ENCODE measurements at places on chromosomes 4 and X.

GRCh38 chr4:149699642-149700041 lies 116.0 kb downstream of the IQCM start:
- DNase-seq = no peak

DNA sequence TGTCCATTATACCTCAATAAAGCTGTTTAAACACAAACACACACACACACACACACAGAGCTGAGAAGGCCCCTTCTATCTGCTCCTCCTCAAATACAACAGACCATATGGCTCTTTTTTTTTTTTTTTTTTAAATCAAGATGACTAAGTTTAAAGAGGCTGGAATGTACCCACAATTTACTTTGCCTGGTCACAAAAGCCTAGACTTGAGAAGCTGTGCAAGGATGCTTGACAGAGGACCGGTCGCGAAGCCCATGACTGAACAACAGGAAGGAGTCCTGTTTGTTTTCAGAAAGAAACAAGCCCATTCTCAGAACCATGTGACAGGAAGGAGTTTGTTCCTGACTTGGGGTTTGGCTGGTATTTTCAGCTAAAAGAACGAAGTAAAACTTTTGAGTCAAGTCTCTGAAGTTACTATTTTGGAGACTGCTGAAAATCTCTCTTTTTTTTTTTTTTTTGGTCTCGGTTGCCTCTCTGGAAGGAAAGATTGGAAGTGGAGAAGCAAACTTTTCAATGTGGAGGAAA lies 650.9 kb upstream of the TENM3 start:
- DNase-seq = no peak

GRCh38 chr4:108940149-108940548 lies 177.3 kb upstream of the ETNPPL start:
- no peak for DNase-seq

DNA sequence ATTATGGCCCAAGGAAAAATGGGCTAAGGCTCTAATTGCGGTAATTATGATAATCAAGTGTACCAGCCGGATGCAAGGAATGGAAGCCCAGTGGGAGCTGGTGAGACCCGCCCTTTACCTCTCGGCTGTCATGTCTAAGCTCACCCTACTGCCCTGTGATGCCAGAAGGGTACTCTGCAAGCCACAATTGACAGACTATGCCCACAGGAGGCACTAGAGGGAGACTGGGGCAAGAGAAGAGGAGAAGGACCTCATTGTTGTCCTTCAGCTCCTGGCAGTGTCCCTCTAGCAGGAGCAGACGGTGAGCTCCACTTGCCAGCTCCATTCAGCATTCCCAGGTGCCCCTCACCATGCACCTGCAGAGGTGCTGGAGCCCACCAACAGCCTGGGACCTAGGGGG lies 141.8 kb downstream of the SMIM20 start:
- DNase-seq = no peak

GRCh38 chr4:72016011-72016410 lies 15.8 kb upstream of the NPFFR2 start:
- DNase-seq = no peak

- no peak for DNase-seq
Measured at GRCh38 chrX:13094374-13094773, 50.0 kb upstream of the FAM9C start.

DNA sequence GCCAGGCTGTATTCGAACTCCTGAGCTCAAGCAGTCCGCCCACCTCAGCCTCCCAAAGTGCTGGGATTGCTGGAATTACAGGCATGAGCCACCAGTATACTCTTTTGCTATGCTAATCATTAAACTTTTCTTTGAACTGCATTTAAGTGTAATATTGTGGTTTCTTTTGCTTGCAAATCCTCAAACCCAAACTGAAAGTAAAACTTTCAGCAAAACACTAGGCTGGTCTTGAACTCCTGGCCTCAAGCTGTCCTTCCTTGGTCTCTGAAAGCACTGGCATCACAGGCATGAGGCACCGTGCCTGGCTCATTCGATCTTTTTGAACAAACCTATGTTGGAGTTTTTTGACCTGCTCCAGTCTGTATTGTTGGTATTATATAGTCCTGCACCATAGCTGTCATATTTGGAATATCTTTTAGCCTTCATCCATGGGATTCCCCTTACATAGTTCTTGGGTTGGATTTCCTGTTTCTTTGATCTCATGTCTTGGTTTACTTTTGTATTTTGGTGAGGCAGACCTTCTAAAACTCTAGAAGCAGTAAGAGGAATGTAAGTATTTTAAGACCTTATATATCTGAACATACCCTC lies 34.1 kb downstream of the MOB1B start:
- no peak for DNase-seq

- DNase-seq = no peak
Measured at GRCh38 chrX:20015945-20016615, 25.2 kb upstream of the BCLAF3 start.

GRCh38 chr4:114271031-114271430 lies 291.6 kb upstream of the ARSJ start:
- DNase-seq = no peak

- no peak for DNase-seq
Measured at GRCh38 chr4:183147196-183147595, 48.1 kb downstream of the WWC2 start.

GRCh38 chrX:9542761-9543111 lies 77.9 kb downstream of the TBL1X start:
- no peak for DNase-seq

- peak; percentile 78 for DNase-seq
Measured at GRCh38 chrX:153474718-153475117, 4.3 kb upstream of the HAUS7 start.

DNA sequence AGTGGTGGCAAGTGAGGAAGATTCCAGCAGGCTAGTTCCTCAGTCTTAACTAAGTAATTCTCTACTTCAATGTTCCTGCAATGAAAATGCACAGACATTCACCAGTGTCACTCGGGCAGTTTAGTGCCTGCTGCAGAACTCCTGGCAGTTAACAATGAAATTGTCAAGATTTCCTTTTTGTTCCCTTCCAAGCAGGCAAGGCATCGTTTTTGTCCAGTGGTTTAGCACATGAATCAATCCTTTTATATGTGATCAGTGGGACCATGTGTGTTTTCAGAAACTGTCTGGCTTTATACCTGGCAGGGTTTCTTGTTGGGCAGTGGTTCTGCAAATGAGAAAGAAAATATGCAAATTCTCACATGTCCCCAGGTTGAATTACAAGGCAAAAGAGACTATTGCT lies 122.2 kb downstream of the GBA3 start:
- no peak for DNase-seq

- no peak for DNase-seq
Measured at GRCh38 chr4:117560329-117560728, 474.0 kb upstream of the NDST3 start.

DNA sequence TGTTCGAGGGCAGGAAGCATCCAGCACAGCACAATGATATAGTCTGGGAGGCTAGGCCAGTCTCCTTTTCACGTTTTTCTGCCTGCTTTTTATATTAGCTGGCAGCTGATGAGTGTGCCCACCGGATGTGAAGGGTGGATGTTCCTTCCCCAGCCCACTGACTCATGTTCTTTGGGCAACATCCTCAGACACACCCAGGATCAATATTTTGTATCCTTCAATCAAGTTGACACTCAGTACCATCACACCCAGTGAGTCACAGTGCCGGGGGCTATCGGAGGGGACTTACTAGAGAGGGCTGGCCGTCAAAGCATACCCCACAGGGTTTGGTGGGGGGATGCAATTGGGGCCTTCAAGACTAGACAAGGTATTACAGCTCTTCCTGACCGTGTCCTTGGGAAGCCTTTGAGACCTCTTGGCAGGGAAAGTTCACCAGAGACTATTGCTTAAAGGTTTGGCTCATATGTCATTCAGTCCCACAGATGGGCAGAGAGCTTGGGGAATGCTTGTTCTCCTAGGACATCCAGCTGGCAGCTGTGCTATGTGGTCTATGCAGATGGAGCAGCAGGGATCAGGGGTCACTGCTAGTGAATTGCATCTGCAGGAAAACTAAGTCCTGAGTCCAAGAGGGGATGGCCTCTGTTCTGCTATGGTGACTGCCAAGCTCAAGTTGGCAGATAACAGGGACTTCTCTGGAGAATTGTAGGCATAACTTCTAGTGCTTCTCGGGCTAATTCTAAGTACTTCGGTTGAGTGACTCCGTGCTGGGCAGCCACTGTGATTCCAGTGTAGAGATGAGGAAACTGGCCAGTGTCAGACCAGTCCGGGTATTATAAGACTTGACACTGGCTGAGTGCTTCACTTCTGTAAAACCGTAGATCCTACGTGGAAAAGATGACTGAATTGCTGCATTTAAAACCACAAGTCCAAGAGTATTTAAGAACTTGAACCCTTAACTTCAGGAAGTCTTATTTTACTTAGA lies 12.9 kb upstream of the WDR1 start:
- no peak for DNase-seq

GRCh38 chrX:108019382-108019875 lies 25.4 kb upstream of the VSIG1 start:
- DNase-seq = peak; percentile 42

GRCh38 chrX:121146059-121146628 lies 98.7 kb downstream of the GLUD2 start:
- no peak for DNase-seq

DNA sequence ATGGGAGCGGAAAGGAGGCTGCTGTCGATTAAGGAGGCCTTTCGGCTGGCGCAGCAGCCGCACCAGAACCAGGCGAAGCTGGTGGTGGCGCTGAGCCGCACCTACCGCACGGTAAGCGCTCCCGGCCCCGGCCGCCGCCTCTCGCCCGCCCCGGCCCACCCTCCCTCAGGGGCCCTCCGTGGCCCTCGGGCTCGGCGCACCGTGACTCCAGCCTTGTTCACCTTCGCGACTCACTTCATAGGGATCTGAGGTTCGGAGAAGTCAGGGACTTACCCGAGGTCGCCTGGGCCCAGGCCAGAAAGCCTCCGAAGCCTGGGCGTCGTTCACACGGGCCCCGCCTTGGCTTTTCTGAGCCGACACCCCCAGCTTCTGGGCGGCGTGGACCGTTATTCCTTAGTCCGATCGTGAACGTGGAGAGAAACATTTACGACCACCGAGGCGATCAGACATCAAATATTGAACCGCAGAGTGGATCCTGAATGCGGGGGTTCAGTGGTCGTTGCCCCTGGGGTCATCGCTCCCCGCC lies 362 bp downstream of the NCAPG start:
- no peak for DNase-seq

GRCh38 chrX:12975670-12975965 lies 708 bp downstream of the TMSB4X start:
- DNase-seq = no peak

Measured in CD4-positive, alpha-beta T cell treated with Interleukin-17A for 4 hours (primary cell).